Lung (tissue), 17 donors: ENCODE measurements at places on chromosomes 3 and 15.
A peak's percentile ranks its signal among the peaks of the same experiment; 100 is the strongest.

- no peaks in the 10 kb centered on the region for H3K27me3 ChIP-seq
- no peaks in the 10 kb centered on the region for H3K4me1 ChIP-seq
- no peak overlapping the region for H3K4me3 ChIP-seq
- DNase-seq: no peak
- no peak overlapping the region for H3K27ac ChIP-seq
These were observed 195.1 kb downstream of the OTOL1 start for GRCh38 chr3:161691677-161692076.

DNA sequence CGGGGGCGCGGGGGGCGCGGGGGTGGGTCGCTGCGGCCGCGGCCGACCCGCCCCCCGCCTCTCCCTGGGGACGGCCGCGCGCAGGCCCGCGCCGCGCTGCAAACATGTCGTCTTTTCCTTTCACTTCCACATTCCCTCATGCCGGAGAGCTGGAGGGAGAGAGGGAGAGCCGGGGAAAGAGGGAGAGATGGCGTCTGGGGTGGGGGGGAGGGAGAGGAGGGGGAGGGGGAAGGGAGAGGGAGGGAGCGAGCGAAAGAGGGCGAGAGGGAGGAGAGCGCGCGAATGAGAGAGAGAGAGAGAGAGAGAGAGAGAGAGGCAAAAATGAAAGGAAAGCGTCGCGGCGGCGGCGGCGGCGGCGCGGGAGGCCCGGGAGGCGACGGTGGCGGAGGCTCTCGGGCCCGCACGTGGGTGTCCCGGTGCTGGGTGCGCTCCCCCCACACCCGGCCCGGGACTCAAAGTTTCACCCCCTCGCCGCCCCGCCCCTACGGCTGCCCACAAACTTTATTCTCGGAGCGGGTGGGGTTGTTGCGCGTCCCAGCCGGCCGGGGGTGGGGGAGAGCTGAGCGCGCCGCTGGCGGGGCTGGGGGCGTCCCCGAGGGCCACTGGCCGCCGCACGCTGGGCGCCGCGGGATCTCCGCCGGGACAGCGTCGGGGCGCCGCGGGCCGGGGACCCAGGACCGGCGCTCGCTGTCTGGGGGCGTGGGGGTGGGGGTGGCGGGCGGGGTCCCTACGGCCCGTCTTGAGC lies 731 bp downstream of the ZNF710 start:
- H3K4me3 ChIP-seq: peak overlapping the region; percentile 75
- peak overlapping the region; percentile 97 for H3K27ac ChIP-seq
- peaks cover 27% of the 10 kb centered on the region for H3K4me1 ChIP-seq
- no peaks in the 10 kb centered on the region for H3K36me3 ChIP-seq
- H3K27me3 ChIP-seq: peaks cover 2% of the 10 kb centered on the region
- DNase-seq: peak; percentile 82

GRCh38 chr3:42257007-42257406 lies 9.0 kb downstream of the CCK start:
- H3K27ac ChIP-seq: no peak overlapping the region
- H3K4me1 ChIP-seq: no peaks in the 10 kb centered on the region
- H3K27me3 ChIP-seq: peaks cover 11% of the 10 kb centered on the region
- no peak for DNase-seq
- no peaks in the 10 kb centered on the region for H3K36me3 ChIP-seq

- H3K36me3 ChIP-seq: no peaks in the 10 kb centered on the region
- peak overlapping the region; percentile 81 for H3K27ac ChIP-seq
- H3K4me1 ChIP-seq: no peaks in the 10 kb centered on the region
- H3K27me3 ChIP-seq: no peaks in the 10 kb centered on the region
- no peak for DNase-seq
These were observed 13.1 kb upstream of the USP3 start for GRCh38 chr15:63491116-63491827.

GRCh38 chr3:170740726-170741591 lies 129.0 kb downstream of the RPL22L1 start:
- no peak overlapping the region for H3K4me3 ChIP-seq
- H3K36me3 ChIP-seq: no peaks in the 10 kb centered on the region
- H3K27me3 ChIP-seq: no peaks in the 10 kb centered on the region
